ENCODE measurements at places on chromosomes 4 and X. TPM values are rescaled to one million over a fixed set of nuclear protein-coding genes. Genes with fewer than 3 reads are reported as not detected.

The ETDA gene
- not detected for total RNA-seq

The RBM46 gene
- total RNA-seq, result under 0.01 TPM

The RIPPLY1 gene
- not detected for total RNA-seq

The JAKMIP1 gene
- not detected for total RNA-seq

The FRAS1 gene
- total RNA-seq, result 37.8 TPM

The UGT2B15 gene
- total RNA-seq, result not detected

The RENBP gene
- 7.6 TPM for total RNA-seq

The CTAG1A gene
- total RNA-seq, result not detected

Measured in smooth muscle cell of the pulmonary artery (primary cell).